ENCODE measurements at places on chromosomes 7 and 10.

GRCh38 chr10:117987244-117987909, 59.4 kb downstream of the RAB11FIP2 start:
- no peak for DNase-seq

GRCh38 chr7:16463520-16463919, 2.0 kb downstream of the SOSTDC1 start:
- DNase-seq = no peak

- DNase-seq = no peak
Measured at GRCh38 chr7:133437544-133437943, 184.7 kb downstream of the EXOC4 start.

- DNase-seq = no peak
Measured at GRCh38 chr10:104331208-104331838, 6.9 kb downstream of the ITPRIP start.

GRCh38 chr10:27225642-27226257, 14.8 kb downstream of the ACBD5 start:
- no peak for DNase-seq
